ENCODE measurements at places on chromosomes 12 and 14. TPM values are rescaled to one million over a fixed set of nuclear protein-coding genes. Genes with fewer than 3 reads are reported as not detected.
A peak's percentile ranks its signal among the peaks of the same experiment; 100 is the strongest.

GRCh38 chr12:76144245-76144549 is 59.7 kb upstream of the NAP1L1 start:
- H3K4me3 ChIP-seq = peak overlapping the region; percentile 21
- peaks cover 2% of the 10 kb centered on the region for H3K27me3 ChIP-seq
- no peak for DNase-seq
- H3K36me3 ChIP-seq = no peaks in the 10 kb centered on the region
- peaks cover 21% of the 10 kb centered on the region for H3K4me1 ChIP-seq

GRCh38 chr12:131639270-131639940 is 71.5 kb upstream of the SFSWAP start:
- no peak for DNase-seq
- no peaks in the 10 kb centered on the region for H3K27me3 ChIP-seq
- no peak overlapping the region for H3K27ac ChIP-seq

- no peaks in the 10 kb centered on the region for H3K27me3 ChIP-seq
- peaks cover 26% of the 10 kb centered on the region for H3K4me1 ChIP-seq
- H3K36me3 ChIP-seq = no peaks in the 10 kb centered on the region
- H3K4me3 ChIP-seq = no peak overlapping the region
- no peak overlapping the region for H3K27ac ChIP-seq
- no peak for DNase-seq
Measured at GRCh38 chr14:35349496-35350365, 54.8 kb downstream of the NFKBIA start.

DNA sequence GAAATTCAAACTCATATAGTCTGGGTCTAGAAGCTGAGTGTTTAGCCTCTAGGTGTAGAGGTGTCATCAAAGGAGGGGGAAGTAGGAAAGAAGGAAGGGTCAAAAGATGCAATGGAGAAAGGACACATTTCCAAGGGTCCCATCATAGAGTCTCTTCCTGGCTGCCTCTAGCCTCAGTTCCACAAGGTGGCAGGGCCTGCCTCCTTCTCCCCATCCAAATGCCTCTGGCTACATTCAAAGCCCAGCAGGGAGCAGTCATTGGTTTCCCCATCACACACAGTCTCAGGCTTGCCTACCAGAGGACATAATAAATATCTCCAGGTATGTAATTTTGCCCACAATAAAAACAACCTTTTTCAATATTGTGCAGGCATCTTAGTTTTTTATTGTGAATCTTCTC is 2.1 kb upstream of the CCT2 start:
- peaks cover 5% of the 10 kb centered on the region for H3K4me1 ChIP-seq
- H3K4me3 ChIP-seq = no peak overlapping the region
- DNase-seq = no peak
- peaks cover 1% of the 10 kb centered on the region for H3K27me3 ChIP-seq
- no peak overlapping the region for H3K27ac ChIP-seq

- no peaks in the 10 kb centered on the region for H3K36me3 ChIP-seq
- DNase-seq = no peak
- H3K27me3 ChIP-seq = no peaks in the 10 kb centered on the region
- no peak overlapping the region for H3K27ac ChIP-seq
- no peaks in the 10 kb centered on the region for H3K4me1 ChIP-seq
Measured at GRCh38 chr12:59086126-59086525, 165.8 kb upstream of the LRIG3 start.

GRCh38 chr12:119115296-119115905 is 63.3 kb upstream of the HSPB8 start:
- no peak overlapping the region for H3K27ac ChIP-seq
- DNase-seq = no peak
- H3K4me1 ChIP-seq = no peaks in the 10 kb centered on the region
- H3K4me3 ChIP-seq = no peak overlapping the region
- H3K36me3 ChIP-seq = no peaks in the 10 kb centered on the region
- H3K27me3 ChIP-seq = no peaks in the 10 kb centered on the region

- DNase-seq = no peak
- H3K4me1 ChIP-seq = no peaks in the 10 kb centered on the region
- no peak overlapping the region for H3K27ac ChIP-seq
- no peak overlapping the region for H3K4me3 ChIP-seq
- peaks cover 1% of the 10 kb centered on the region for H3K27me3 ChIP-seq
Measured at GRCh38 chr14:94517641-94518257, 8.5 kb upstream of the SERPINA12 start.

- H3K4me3 ChIP-seq = no peak overlapping the region
- H3K36me3 ChIP-seq = no peaks in the 10 kb centered on the region
- peaks cover 53% of the 10 kb centered on the region for H3K27me3 ChIP-seq
- DNase-seq = no peak
- no peak overlapping the region for H3K27ac ChIP-seq
Measured at GRCh38 chr12:51869496-51869865, 18.4 kb upstream of the ANKRD33 start.

DNA sequence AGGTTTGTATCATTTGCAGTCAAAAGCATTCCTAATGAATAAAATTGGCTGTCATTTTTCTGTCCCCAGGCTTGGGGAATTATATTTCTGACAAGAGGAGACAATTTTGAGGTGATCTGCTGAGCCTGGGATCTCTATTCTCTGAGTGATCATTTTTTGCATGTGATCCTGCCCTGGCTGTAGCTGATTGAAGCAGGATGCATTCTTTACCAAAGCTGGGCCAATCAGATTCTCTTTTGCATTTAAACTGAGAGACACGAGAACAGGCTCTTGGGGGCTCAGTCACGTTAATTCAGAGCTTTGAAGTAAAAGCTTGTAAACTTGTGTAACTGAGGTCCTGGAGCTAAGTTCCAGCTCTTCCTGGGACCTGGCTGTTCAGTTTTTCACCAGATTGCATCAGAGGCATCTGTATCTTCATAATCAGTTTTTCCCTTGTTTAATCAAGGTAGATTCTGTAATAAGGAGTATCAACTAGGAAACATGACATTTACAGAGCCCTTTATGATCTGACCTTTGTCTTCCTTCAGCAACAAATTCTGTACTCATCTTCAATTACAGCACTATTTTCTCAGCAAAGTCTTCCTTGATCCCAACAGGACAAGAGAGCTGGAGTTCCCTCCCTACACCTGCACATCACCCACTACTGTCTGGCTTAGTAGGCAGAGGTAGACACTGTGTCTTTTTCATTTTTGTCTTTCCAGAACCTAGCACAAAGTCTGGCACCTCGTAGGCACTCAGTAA is 35.0 kb upstream of the MANSC4 start:
- H3K36me3 ChIP-seq = no peaks in the 10 kb centered on the region
- H3K27ac ChIP-seq = peak overlapping the region; percentile 11
- peaks cover 9% of the 10 kb centered on the region for H3K27me3 ChIP-seq
- H3K4me3 ChIP-seq = no peak overlapping the region
- H3K4me1 ChIP-seq = peaks cover 8% of the 10 kb centered on the region
- no peak for DNase-seq

- no peaks in the 10 kb centered on the region for H3K36me3 ChIP-seq
- no peak overlapping the region for H3K27ac ChIP-seq
- DNase-seq = no peak
- no peak overlapping the region for H3K4me3 ChIP-seq
- no peaks in the 10 kb centered on the region for H3K27me3 ChIP-seq
Measured at GRCh38 chr12:117466677-117467362, 105.4 kb upstream of the NOS1 start.

DNA sequence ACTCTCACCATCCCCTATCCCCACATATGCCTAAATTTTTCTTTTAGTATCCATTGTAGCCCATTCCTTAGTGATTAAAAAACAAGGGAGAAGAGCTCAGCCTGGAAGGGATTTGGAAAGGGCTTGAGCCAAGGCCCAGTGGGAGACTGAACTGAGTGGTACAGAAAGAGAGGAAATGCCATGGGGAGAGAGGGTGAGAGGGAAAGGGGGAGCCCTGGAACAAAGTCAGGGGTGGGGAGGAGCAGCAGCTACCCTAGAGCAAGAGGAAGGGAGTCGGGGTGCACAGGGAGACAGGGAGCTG is 2.6 kb upstream of the ATN1 start:
- H3K4me1 ChIP-seq = peaks cover 40% of the 10 kb centered on the region
- peak overlapping the region; percentile 38 for H3K27ac ChIP-seq
- H3K27me3 ChIP-seq = no peaks in the 10 kb centered on the region
- H3K36me3 ChIP-seq = peaks cover 5% of the 10 kb centered on the region
- no peak for DNase-seq

GRCh38 chr12:2984249-2984648 is 25.1 kb downstream of the TEAD4 start:
- H3K27me3 ChIP-seq = peaks cover 3% of the 10 kb centered on the region
- no peaks in the 10 kb centered on the region for H3K36me3 ChIP-seq
- no peak overlapping the region for H3K27ac ChIP-seq
- peaks cover 1% of the 10 kb centered on the region for H3K4me1 ChIP-seq

DNA sequence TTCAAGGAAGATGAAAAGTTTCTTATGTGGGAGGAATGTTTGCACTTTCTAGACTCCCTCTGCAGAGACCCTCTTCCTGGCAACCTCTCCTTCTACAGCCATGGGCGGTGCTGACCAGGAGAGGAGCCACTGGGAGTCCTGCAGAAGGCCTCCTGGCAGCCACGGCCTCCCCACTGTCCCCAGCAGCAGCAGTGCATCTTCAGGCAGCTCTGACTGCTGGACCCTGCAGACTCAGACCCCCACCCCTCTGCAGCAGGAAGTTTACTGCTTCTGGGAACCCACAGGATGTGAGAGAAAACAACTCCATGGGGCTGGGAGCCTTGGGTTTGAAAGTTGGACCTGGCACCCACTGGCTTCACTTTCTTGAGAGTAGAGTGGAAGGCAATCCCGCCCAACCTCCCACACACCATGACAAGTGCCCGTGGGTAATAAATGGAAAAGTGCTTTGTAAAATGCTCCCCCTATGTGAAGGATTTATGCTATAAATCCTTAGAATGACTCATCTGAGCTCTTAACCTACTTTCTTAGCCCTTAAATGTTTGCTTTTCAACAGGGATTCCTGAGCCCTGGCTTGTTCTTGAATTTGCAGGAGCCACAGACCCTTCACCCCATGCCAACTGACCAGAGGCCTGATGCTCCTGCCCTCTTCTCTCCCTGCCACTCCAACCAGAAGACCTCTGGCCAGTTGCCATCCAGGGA is 37.5 kb upstream of the DDX11 start:
- no peak overlapping the region for H3K4me3 ChIP-seq
- no peak for DNase-seq
- H3K27ac ChIP-seq = no peak overlapping the region
- H3K27me3 ChIP-seq = peaks cover 13% of the 10 kb centered on the region
- H3K36me3 ChIP-seq = no peaks in the 10 kb centered on the region

- H3K36me3 ChIP-seq = peaks cover 19% of the 10 kb centered on the region
- peaks cover 11% of the 10 kb centered on the region for H3K4me1 ChIP-seq
- H3K27me3 ChIP-seq = no peaks in the 10 kb centered on the region
- no peak for DNase-seq
- H3K4me3 ChIP-seq = no peak overlapping the region
- H3K27ac ChIP-seq = no peak overlapping the region
Measured at GRCh38 chr12:92509156-92509738, 193.5 kb upstream of the PLEKHG7 start.

Gene CRACR2A
- total RNA-seq = 35.3 TPM

Gene APPL2
- 35.0 TPM for total RNA-seq

All from activated naive CD8-positive, alpha-beta T cell treated with anti-CD3 and anti-CD28 coated beads, Interleukin-2, amount 10 ng/mL, durations not matched to agents 7 days and 5 days (primary cell).